ENCODE measurements at places on chromosomes 13 and 19.

DNA sequence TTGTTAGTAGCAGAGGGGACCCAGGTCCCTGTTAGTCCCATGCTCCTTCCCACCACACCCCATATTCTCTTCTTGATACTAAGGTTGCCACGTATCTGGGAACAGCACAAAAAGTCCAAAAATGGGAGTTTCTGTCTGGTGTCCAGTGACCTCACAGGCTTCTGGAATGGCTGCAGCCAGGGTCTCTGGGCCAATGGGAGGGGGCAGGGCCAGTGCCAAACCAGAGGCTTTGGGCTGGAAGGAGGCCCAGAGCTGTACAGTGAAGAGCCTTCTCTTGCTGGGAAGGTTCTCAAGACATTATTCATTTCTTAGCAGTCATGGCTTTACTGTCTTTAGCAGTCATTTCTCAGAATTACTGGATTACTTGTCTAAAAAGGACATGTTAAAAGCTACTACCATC is 119.2 kb downstream of the FRY start:
- DNase-seq: no peak

- no peak for DNase-seq
These were observed 712.7 kb downstream of the UQCRFS1 start for GRCh38 chr19:28500296-28500695.

GRCh38 chr19:19297759-19298158 is 22.6 kb downstream of the SUGP1 start:
- DNase-seq: no peak

GRCh38 chr19:52291781-52292180 is 5.2 kb upstream of the ZNF480 start:
- no peak for DNase-seq

DNA sequence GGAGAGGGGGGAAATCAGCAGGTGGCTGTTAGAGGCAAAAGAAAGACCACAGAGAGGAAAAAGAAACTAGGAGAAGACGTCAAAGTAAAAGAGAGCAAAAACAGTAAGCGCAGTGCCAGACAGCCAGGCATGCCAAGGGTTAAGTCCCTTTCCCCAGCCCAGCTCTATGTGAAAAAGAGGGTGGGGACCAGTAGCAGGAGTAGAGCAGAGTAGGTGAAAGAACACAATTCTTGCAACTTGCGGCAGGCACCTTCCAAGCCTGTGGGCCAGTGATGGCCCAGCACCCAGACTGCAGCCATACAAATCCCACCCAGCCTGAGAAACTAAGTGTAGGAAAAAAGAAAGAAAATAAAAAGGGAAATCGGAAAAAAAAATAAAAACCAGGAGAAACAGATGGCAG is 64.2 kb upstream of the ZNF85 start:
- DNase-seq: no peak

GRCh38 chr19:40758491-40758890 is 7.5 kb downstream of the SNRPA start:
- DNase-seq: no peak

DNA sequence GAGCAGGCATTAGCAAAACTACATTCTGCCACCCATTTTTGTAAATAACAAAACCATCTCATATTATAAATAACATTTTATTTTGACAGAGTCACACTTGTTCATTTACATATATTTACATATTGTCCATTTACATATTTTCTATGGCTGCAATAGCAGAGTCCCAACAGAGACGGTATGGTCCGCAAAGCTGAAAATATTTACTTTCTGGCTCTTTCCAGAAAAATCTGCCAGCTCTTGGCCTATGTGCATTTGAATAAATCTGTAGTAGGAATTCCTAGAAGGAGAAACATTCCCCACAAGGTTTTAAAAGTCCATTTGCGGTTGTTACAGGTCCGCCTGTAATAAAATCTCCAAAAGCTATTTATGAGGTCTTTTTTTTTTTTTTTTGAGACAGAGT is 5.7 kb upstream of the TSPAN16 start:
- DNase-seq: no peak

GRCh38 chr13:33740134-33740538 is 77.8 kb upstream of the RFC3 start:
- DNase-seq: no peak

- no peak for DNase-seq
These were observed 38.0 kb downstream of the TPT1 start for GRCh38 chr13:45303026-45303425.

GRCh38 chr13:30905932-30906383 is at the start of gene MEDAG:
Gene MEDAG, plus strand, starts transcription at chr13:30906271. Its CDS starts 245 bp downstream, at chr13:30906516.
- DNase-seq: no peak

DNA sequence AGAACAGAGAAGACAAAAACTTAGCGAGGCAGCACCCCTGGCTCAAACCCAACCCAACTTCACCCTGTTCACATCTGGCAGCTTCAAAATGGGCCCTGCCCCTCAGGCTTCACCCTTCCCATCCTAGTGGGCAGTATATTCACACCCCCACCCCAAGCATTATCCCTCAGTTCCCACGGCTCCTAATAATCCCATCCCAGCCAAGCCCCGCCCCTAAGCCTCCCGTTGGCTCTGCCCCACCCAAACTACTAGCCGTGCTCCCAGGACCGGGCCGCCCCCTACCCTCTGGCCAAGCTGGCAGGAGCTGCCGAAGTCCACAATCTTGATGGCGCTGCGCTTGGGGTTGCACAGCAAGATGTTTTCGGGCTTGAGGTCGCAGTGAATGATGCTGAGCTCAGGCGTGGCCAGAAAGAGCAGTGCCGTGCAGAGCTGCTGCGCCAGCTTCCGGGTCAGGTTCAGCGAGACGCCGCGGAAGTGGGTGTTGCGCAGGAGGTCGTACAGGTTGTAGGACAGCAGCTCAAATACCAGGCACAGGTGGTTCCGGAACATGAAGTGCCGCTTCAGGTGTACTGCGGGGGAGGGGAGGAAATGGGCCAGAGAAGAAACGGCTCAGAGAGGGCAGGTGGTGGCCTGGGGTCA is 5.8 kb downstream of the DYRK1B start:
- peak; percentile 51 for DNase-seq

- DNase-seq: no peak
These were observed 971 bp upstream of the ANKRD10 start for GRCh38 chr13:110915874-110916206.

DNA sequence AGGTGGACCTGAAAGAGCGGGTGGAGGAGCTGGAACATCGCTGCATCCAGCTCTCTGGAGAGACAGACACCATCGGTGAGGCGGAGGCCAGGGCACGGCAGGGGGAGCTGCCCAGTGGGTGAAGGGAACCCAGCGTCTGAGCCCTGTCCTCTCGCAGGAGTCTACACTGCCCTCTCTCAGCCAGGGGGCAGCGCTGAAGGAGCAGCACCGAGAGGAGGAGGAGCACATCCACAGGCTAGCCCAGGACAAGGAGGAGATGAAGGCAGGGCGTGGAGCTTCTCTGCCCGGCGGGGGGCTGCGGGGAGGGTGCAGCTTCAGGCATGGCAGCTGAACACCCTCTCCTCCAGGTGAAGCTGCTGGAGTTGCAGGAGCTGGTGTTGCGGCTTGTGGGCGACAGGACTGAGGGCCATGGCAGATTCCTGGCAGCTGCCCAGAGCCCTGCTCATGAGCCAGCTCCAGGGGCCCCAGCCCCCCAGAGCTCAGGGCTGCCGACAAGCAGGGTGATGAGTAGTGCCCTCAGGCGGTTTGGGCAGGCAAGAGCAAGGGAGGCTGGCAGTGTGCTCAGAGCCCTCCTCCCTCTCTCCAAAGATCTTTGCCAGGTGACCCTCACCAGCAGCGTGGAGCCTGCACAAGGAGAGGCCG is 31.4 kb upstream of the ZNF492 start:
- DNase-seq: no peak

DNA sequence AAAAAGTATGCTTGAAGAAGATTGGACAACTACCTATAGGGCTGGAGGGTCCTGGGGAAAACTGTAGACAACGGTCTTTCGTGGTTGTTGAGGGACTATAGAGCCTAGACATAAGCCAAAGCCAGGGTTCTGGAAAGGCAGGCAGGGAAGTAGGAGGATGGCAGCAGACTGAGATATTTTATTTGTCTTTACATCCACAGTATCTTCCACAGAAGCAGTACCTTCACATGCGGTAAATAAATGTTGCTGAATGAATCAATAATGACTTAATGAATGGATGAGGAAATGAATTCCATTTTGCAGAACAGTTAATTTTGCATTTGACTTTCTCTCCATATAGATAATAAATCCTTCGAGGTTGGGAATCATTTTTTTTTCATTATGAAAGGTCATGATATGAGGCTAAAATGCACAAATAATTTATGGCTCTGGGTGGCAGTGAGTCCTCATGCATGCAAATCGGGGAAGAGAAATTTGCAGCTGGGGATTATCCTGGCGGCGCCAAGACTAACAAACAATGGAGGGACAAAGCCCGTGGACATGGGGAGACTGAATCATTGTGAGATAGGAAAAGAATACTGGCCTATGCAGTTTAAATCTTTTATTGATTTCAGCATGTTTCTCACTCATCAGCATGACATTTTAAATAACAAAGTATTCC is 102.0 kb downstream of the ERCC5 start:
- no peak for DNase-seq

DNA sequence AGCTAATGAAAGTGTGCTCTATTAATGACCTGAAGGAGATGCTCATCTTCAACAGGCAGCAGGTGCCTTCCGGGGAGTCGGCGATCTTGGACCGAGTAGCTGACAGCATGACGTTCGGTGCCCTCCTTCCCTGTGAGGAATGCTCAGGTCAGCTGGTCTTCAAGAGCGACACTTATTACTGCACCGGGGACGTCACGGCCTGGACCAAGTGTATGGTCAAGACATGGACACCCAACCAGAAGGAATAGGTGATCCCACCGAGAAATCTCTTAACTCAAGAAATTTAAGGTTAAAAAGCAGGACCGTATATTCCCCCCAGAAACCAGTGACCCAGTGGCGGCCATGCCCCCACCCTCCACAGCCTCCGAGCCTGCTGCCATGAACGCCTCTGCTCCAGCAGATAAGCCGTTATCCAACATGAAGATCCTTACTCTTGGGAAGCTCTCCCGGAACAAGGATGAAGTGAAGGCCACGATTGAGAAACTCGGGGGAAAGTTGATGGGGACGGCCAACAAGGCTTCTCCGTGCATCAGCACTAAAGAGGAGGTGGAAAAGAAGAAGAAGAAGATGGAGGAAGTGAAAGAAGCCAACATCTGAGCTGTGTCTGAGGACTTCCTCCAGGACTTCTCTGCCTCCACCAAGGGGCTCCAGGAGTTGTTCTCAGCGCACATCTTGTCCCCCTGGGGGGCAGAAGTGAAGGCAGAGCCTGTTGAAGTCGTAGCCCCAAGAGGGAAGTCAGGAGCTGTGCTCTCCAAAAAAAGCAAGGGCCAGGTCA is 22.8 kb upstream of the ANKRD10 start:
- DNase-seq: no peak

- DNase-seq: no peak
These were observed 19.2 kb downstream of the DNM2 start for GRCh38 chr19:10736916-10737551.

DNA sequence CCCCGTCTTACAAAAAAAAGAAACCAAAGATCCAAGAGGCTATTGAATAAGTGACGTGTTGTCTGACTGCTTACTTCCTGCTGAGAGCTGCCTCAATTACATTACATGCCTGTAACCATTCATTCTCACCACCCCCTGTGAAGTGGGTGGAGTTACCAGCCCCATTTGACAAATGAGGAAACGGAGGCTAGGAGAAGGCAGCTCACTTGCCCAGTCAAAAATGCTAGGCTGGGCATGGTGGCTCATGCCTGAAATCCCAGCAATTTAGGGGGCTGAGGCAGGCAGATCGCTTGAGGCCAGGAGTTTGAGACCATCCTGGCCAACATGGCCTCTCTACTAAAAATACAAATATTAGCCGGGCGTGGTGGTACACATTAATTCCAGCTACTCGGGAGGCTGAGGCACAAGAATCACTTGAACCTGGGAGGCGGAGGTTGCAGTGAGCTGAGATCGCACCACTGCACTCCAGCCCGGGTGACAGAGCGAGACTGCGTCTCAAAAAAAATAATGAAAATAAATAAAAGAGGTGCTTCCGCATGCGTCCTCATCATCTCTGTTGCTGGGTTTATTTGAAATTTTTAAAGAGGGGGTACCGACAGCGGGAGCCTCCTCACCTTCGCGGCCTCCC is 499 bp downstream of the LSM7 start:
- peak; percentile 78 for DNase-seq

DNA sequence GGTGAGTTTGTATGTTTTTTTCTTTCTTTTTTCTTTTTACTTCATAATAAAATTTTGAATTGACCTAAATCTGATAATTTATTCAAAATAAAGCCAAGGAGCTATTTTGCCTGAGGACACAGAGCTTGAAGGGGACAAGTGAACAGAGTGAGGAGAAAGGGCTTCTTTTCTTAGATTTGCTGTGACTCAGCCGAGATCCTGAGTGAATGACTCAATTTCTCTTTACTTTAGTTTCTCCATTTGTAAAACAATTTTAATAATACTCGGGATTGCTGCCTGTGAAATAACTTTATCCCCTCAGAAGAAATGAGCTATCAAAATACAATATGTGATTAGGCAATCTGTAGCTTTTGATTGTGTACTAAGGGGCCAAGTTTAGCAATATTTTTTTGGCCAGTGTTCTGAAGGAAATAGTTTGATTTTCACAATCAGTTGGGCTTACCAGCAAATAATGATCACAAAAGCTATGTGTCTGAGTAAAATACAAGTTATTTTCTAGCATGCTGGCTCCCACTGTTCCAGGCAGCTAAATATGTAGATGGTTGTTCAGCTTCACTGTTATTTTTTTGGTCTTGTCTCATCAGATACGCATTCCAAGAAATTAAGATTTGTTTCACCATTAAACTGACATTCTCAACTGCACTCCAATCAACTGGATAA is 437.5 kb downstream of the FGF9 start:
- DNase-seq: no peak

Data from CD4-positive, alpha-beta T cell treated with Interleukin-12 subunit alpha and Interleukin-12 subunit beta, for 1 hour (primary cell).